ENCODE measurements at places on chromosomes 11 and 22. TPM values are rescaled to one million over a fixed set of nuclear protein-coding genes. Genes with fewer than 3 reads are reported as not detected.

OR52E8 gene
- total RNA-seq: not detected

CCDC87 gene
- 2.0 TPM for total RNA-seq

CFAP300 gene
- 6.4 TPM for total RNA-seq

MSANTD4 gene
- 19.6 TPM for total RNA-seq

PNPLA3 gene
- total RNA-seq: 4.9 TPM

MRGPRX3 gene
- not detected for total RNA-seq

SHISA8 gene
- total RNA-seq: 0.62 TPM

TH gene
- total RNA-seq: not detected

All from Panc1 (cell line).